Stimulated activated CD4-positive, alpha-beta T cell treated with anti-CD3 and anti-CD28 coated beads, Interleukin-4, amount 100 ng/mL, for 4 hours (primary cell): ENCODE measurements at places on chromosomes 7 and 10.

DNA sequence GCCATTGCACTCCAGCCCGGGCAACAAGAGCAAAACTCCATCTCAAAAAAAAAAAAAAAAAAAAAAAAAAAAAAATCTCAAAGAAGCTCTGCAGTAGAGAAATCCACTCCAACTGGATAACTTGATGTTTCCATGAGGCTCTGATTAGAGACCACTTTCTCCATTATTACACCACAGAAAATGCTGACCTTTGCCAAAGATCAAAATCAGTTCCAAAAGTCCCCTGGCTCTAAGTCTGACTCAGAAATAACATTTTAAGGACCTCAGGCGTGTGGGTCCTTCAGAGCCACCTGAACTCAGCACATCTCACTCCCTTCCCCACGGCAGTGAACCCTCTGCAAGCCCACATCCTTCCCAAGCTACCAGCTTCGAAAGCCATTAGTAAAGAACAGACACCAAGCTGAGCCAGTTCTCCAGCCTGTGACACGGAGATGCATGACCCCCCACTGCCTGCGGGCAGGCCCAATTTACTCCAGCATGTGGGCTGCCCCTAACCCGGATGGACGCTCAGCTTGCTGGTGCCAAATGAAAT, 13.8 kb upstream of the TMEM120A start:
- no peak for DNase-seq

GRCh38 chr10:1169981-1170866, 114.0 kb downstream of the WDR37 start:
- DNase-seq = no peak

DNA sequence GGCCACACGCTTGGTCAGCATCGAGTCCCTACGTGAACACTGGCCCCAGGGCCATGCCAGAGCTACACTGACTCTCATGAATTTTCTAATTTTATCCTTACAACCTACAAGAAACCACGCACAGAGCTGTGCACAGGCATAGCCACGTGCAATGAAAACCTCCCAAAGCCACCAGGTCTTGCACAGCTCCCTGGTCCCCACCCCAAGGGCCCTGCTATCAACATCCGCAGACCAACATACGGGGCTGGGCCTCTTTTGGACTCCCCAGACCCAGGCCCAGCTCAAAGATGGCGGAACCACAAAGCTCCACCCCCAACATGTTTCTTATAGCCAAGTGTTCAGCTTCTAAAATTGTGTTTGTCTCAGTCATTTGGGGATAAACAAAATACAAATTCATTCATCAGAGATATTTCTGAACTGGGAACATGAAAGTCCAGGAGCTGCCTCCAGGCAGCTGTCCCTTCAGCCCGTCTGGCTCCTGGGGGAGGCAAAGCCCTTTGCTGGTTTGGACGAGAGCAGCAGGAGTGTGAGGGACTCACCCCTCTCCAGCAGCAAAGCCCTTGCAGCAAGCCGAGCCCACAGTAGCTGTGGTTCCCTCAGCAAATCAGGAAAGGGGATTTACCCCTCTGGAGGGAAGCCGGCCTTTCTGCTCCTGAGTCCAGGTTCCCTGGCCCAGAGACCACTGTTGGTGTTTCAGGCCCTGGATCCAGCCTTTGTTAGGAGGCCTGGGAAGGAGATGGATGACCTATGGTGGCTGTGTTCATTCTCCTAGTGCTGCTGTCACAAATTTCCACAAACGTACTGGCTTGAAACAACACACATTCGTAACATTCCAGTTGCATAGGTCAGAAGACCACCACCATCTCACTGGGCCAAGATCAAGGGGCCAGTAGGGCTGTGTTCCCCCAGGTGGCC, 75.1 kb downstream of the OAT start:
- no peak for DNase-seq

- DNase-seq = no peak
These were observed 520 bp downstream of the CPA5 start for GRCh38 chr7:130345136-130345535.

GRCh38 chr7:20417260-20417659, 86.6 kb downstream of the ITGB8 start:
- DNase-seq = no peak

- DNase-seq = no peak
These were observed 5.5 kb upstream of the ZNF467 start for GRCh38 chr7:149778696-149779501.

DNA sequence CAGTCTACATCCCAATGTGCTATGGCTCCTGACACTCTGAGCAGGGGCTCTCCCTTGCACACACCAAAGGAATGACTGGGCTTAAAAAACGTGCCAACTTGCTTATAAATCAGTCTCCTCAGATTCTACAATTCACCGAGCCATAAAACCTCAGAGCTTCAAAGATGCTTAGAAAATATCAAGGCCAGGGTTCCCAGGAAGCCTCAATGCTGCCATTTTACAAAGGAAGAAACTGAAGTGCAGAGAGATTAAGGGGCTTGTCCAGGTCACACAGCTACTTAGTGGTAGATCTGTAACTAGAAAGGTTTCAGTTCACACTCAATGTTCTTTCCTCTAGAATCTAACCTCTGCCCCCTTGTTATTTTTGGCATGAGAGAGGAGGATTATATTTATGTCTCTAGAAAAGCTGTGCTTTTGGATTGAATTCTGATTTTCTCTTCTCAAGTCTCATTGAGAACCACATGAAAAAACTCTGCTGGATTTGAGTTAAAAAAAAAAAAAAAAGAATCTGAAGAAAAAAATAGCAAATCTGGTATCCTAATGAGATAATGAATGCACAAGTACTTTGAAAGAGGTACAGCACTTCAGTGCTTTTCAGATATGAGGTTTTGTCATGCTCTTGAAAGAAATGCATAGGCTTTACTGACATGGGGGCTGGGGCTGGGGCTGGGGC, 22.3 kb upstream of the TSPAN33 start:
- DNase-seq = no peak

DNA sequence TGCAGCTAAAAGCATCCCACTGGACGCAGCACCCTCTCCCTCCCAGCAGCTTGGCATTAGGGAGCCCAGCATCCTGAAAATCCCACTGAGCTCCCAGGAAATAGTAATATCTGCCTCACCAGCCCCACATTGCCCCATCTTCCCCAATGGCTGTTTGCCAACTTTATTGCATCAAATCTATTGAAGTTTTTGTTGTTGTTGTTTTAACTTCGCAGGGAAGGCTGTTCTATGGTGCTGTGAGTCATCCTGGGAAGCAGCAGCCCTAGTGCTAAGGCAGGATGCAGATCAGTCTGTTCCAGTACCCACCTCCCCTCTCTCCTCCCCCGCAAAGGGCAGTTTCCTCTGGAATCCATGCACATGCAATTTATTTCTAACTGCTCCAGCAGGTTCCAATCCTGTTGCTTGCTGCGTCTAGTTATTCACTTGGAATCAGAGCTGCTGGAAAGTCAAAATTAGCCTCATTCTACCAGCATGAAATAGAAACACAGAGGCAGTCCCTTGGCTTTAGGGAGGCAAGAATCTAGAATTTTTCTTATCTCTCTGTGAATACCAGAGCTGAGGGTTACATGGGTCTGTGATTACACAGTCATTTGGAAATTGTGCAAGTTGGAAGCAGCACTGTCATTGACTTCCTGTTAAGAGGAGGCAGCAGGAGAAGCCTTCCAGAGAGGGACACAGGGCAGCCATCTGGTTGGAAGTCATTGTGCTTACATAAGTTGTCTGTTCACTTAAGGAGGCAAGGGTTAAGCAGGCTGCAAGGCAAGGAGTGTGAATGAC, 115.9 kb upstream of the CACUL1 start:
- no peak for DNase-seq

DNA sequence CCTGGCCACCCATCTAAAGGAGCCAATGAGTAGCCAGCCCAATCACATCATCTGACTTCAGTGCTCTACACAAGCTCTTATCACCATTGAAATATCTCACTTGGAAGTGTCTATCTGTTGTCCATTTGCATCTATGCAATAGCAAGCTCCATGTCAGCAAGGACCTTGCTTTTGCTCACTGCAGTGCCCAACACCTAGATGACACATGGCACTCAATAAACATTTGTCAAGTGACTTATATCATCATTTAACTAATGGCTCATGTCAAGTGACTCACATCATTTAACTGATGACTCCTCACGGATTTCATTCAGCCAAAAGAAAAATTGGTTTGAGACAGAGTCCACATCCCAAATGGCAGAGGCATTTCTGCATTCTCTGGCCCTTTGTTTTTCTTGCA, 92.9 kb upstream of the ADAM12 start:
- DNase-seq = no peak

DNA sequence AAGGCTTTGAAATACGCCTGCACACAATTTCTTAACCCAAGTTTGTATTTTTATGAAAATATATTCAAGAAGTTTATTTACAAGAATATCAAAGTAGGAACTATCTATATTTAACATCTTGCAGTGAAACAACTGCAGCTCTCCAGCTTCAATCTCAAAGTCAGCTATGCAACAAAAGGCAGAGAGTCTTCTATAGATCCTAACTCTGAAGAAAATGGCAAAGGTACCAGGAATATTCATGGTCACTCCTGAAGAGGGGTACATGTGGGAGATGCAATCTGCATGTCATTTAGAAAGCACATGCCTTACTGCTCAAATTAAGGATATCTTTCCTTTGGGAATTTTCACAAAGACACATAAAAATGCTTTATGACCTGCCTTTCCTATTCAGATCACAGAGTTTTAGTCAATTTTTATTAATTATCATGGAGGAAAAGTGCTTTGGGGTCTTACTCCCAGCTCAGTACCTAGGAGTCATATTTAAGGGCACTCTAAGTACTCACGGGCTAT, 1.5 kb downstream of the ANK3 start:
- DNase-seq = no peak

GRCh38 chr7:149196151-149196704, 882 bp downstream of the ZNF282 start:
- no peak for DNase-seq

DNA sequence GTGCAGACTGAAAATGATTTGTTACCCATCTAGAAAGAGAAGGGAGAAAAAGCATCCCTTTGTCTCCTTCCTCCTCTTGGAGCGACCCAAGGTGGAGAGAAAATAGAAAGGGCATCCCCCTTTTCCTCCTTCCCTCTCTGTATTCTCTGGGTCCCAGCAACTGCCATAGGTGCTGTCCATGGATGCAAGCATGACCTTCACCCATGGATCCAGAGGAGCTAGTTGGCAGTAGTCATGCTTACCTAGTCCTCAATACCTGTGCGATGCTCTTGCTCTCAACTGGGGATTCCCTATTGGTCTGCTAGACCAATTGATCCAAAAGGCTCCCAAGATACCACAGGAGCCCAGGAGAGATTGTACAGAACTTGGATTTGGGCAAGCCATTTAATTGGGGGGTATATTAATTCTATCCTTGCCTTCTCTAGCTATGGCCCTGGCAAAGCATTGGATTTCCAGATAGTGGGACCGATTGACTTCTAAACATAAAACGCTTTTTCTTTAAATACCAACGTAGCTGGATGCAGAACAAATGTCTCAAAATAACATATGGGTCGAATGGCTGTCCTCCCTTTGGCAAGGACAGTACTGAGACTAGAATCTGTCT, 547.8 kb upstream of the IGFBP3 start:
- DNase-seq = no peak

DNA sequence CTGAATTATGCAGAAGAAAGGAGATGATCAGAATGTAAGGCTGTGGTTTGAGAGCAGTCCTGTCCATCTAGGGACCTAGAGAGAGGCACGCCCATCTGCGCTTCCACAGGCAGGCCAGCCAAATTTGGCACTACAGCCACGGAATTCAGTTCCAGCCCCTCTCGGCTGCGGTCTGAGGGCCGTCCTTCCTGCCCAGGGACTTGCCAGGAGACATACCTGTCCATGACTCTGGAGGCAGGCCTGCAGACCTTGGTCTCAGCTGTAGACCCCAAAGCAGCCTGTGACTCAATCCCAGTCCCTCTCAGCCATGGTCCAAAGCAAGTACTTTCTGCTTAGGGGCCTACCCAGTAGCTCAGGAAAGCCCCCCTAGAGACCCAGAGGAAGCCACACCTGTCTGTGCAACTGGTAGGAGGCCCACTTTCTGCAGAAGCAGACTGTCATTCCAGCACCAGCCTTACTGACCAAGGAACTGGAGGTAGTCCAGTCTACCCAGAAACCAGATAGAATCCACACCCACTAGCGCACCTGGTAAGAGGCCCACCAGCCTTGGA, 720.9 kb downstream of the PARD3 start:
- DNase-seq = no peak

GRCh38 chr7:77232467-77232866, 32.8 kb upstream of the FGL2 start:
- DNase-seq = no peak

DNA sequence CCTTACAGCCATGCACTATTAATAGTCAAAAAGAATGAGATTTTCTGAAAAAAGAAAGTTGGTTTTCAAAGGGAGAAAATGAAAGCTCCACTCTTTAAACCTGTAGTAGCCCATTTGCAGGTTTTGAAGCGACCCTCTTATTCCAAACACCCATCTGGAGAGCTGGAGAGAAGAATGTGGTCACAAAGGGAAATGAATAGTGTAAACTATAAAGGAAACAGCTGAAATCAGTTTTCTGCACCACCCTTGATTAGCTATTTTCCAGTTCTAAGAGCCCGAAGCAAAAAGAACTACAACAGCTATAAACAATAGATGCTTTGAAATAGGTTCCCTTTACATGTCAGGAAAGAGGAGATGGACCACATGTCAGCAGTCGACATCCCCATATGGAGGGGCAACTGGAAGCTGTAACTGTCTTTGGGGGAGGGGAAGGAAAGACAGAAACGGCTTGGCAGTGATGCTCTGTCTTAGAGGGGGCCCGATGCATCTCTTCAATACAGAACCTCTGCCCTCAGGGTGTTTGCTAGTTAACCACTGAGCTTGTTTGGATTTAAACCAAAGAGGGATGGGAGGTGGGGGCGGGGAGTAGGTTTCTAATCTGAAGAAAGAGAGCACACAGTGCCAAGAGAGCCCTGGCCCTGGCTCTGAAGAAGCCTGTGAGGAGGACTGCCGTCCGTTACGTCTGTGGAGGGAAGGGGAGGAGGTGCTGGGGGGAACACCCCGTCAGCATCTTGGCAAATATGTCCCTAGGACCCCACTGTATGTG, 55.3 kb downstream of the CPVL start:
- no peak for DNase-seq

- DNase-seq = no peak
These were observed 66.6 kb upstream of the ZNF479 start for GRCh38 chr7:57198801-57199200.

DNA sequence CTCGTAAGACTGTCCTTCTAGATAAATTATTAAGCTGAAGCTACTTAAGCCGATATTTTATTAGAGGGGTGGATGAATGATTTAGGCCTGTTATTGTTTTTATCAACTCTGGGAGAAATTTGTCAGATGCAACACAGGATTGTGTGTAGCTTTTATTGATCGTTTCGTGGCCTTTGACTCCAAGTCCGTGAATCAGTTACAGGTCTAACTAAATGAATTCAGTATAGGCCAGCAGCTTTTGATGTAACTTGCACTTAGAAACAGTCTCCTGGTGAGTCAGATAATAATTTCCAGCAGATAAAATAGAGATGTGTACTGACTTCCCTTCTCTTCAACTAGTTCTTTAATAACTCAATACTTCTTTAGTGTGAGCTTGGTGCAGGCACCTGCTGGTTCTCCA, 341.7 kb upstream of the SMIM30 start:
- no peak for DNase-seq

DNA sequence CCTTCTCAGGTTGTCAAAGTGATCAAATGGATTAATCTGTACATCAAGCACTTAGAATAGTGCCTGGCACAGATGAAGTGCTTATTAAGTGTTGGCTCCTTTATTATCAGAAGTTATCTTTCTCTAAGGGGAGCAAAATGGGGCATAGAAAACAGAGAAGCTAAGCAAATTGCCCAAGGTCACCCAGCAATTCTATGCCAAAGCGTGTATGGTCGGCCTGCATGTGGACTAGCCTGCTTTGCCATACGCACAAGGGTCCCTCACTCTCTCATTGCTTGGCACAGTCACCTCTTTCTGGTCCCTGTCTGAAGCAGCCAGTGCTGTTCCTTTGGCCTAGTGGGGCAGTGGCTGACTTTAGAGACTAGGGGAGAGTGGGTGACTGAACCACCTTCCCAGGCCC, 45.3 kb downstream of the CDH23 start:
- DNase-seq = no peak
